ENCODE measurements at places on chromosomes 1 and 21. TPM values are rescaled to one million over a fixed set of nuclear protein-coding genes. Genes with fewer than 3 reads are reported as not detected.

- no peak for DNase-seq
- peak overlapping the region; percentile 92 for H3K4me3 ChIP-seq
- H3K4me1 ChIP-seq = peaks cover 22% of the 10 kb centered on the region
- no peaks in the 10 kb centered on the region for H3K27me3 ChIP-seq
- peaks cover 47% of the 10 kb centered on the region for H3K36me3 ChIP-seq
- H3K27ac ChIP-seq = no peak overlapping the region
These were observed 3.0 kb downstream of the USP1 start for GRCh38 chr1:62439652-62440371.

- no peaks in the 10 kb centered on the region for H3K4me1 ChIP-seq
- no peak for DNase-seq
- H3K27me3 ChIP-seq = peaks cover 4% of the 10 kb centered on the region
- H3K36me3 ChIP-seq = no peaks in the 10 kb centered on the region
- H3K27ac ChIP-seq = no peak overlapping the region
- H3K4me3 ChIP-seq = no peak overlapping the region
These were observed 214.9 kb downstream of the BARHL2 start for GRCh38 chr1:90502194-90502593.

WNT3A gene
- not detected for total RNA-seq

- no peak overlapping the region for H3K27ac ChIP-seq
- no peaks in the 10 kb centered on the region for H3K4me1 ChIP-seq
- DNase-seq = no peak
- H3K4me3 ChIP-seq = no peak overlapping the region
- no peaks in the 10 kb centered on the region for H3K36me3 ChIP-seq
These were observed 267.7 kb upstream of the PROX1 start for GRCh38 chr1:213720032-213720431.

SRSF11 gene
- total RNA-seq = 194 TPM

DNA sequence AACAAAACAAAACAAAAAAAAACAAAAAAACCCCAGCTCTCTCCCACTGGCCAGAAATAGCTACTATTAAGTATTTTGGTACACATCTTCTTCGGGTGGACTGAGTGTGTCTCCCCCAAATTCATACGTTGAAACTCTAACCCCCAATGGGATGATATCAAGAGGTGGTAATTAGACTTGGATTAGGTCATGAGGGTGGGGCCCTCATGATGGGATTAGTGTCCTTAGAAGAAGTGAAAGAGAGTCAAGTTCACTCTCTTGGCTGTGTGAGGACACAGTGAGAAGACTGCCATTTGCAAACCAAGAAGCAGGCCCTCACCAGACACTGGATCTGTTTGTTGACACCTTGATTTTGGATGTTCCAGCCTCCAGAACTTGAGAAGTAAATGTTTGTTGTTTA is 116.9 kb downstream of the NOS1AP start:
- H3K4me1 ChIP-seq = no peaks in the 10 kb centered on the region
- no peaks in the 10 kb centered on the region for H3K36me3 ChIP-seq
- no peak overlapping the region for H3K4me3 ChIP-seq
- DNase-seq = no peak

GRCh38 chr21:39681845-39682244 is 63.1 kb upstream of the IGSF5 start:
- no peak for DNase-seq
- no peak overlapping the region for H3K27ac ChIP-seq
- H3K4me3 ChIP-seq = no peak overlapping the region
- no peaks in the 10 kb centered on the region for H3K36me3 ChIP-seq
- no peaks in the 10 kb centered on the region for H3K27me3 ChIP-seq
- H3K4me1 ChIP-seq = no peaks in the 10 kb centered on the region

- H3K36me3 ChIP-seq = no peaks in the 10 kb centered on the region
- H3K4me1 ChIP-seq = no peaks in the 10 kb centered on the region
- H3K4me3 ChIP-seq = no peak overlapping the region
- no peak overlapping the region for H3K27ac ChIP-seq
These were observed 551.5 kb downstream of the LMO4 start for GRCh38 chr1:87880098-87880760.

DNA sequence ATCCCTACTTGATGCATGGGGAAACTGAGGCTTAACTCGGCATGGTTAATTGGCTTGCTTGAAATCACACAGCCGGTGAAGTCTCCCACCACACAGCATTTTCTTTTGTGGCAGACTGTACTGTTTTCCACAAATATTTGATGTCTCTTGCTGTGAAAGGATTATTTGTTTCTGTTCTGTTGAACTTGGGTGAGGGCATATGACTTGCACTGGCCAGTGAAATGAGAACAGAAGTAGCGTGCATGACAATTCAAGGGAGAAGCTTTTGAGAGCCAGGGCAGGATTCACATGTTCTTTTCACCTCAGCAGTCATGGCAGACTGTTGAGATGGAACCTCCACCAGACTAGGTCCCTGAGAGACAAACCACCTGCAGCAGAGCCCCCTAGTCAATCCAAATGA is 11.7 kb upstream of the AK2 start:
- no peaks in the 10 kb centered on the region for H3K36me3 ChIP-seq
- H3K27ac ChIP-seq = no peak overlapping the region
- H3K4me1 ChIP-seq = peaks cover 17% of the 10 kb centered on the region
- no peak for DNase-seq
- H3K27me3 ChIP-seq = no peaks in the 10 kb centered on the region

DNA sequence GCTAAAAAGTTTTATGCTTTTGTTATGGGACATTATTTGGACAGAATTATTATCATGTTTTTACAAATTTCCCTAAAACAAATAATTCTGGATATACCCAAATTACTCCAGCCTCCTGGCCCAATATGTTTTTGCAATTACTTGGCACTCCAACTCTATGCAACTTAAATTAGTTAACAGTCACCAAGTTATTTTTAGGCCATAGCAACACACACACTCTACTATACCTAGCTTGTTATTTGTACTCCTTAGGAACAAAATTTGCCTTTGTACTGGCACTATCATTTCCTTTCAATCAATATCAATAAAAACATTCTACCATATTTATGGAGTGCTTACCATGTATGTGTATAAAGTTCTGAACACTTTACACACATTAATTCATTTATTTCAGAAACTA is 7.7 kb downstream of the DUSP10 start:
- no peak for DNase-seq
- H3K4me1 ChIP-seq = peaks cover 62% of the 10 kb centered on the region
- H3K36me3 ChIP-seq = peaks cover 56% of the 10 kb centered on the region
- no peak overlapping the region for H3K27ac ChIP-seq
- H3K27me3 ChIP-seq = no peaks in the 10 kb centered on the region

GRCh38 chr1:10529091-10529490 is 54.3 kb downstream of the PEX14 start:
- H3K27me3 ChIP-seq = no peaks in the 10 kb centered on the region
- H3K36me3 ChIP-seq = no peaks in the 10 kb centered on the region
- no peak for DNase-seq
- H3K27ac ChIP-seq = no peak overlapping the region
- peaks cover 23% of the 10 kb centered on the region for H3K4me1 ChIP-seq
- H3K4me3 ChIP-seq = no peak overlapping the region

DNA sequence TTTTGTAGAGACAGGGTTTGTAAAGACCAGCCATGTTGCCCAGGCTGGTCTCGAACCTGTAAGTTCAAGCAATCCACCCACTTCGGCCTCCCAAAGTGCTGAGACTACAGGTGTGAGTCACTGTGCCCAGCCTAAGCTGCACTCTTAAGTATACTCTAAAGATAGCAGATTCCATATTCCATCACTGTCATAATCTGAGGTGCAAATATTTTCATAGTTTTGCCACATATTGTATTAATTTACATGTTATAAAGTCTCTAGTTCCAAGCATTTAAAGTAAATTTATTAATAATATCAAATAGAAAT is 121.3 kb downstream of the HFM1 start:
- H3K4me1 ChIP-seq = no peaks in the 10 kb centered on the region
- H3K36me3 ChIP-seq = no peaks in the 10 kb centered on the region
- no peak for DNase-seq

DNA sequence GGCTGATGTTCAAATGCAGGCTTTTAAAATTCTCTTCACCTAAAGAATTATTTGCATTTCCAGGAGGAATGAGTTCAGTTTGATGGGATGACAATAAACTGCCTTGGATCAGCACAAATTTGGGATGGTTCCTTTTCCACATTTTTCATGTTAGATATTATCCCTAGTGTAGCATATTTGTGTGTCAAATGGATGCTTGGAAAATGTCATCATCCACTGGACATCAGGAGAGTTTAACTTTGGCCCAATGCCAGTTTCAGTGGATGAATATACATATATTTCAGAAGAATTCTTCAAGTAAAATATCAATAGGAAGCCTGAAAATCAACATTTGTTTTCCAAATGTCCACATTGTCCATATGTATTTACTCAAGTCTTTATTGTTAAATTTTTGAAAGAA is 116.5 kb upstream of the COL24A1 start:
- no peak overlapping the region for H3K27ac ChIP-seq
- no peaks in the 10 kb centered on the region for H3K27me3 ChIP-seq
- H3K4me3 ChIP-seq = no peak overlapping the region

CHIA gene
- not detected for total RNA-seq

DNA sequence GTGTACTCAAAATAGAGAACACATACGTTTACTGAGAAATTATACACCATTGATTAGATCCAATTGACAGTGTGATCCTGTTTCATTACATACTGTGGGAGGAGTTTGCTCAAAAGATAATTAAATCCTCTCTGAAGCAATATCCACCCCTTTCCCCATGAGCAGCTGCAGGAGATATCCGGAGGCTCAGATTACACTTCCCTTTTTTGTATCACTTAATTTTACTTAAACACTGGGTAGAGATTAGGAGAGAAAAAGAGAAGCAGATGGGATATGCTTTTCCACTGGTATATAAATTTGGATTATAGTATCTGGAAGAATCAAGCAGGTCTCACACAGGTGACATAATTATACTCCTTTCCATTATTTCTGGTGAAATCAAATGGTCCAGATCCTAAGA is 333.3 kb upstream of the ZRANB2 start:
- no peak for DNase-seq
- H3K36me3 ChIP-seq = no peaks in the 10 kb centered on the region
- no peak overlapping the region for H3K27ac ChIP-seq
- no peak overlapping the region for H3K4me3 ChIP-seq
- no peaks in the 10 kb centered on the region for H3K4me1 ChIP-seq

DNA sequence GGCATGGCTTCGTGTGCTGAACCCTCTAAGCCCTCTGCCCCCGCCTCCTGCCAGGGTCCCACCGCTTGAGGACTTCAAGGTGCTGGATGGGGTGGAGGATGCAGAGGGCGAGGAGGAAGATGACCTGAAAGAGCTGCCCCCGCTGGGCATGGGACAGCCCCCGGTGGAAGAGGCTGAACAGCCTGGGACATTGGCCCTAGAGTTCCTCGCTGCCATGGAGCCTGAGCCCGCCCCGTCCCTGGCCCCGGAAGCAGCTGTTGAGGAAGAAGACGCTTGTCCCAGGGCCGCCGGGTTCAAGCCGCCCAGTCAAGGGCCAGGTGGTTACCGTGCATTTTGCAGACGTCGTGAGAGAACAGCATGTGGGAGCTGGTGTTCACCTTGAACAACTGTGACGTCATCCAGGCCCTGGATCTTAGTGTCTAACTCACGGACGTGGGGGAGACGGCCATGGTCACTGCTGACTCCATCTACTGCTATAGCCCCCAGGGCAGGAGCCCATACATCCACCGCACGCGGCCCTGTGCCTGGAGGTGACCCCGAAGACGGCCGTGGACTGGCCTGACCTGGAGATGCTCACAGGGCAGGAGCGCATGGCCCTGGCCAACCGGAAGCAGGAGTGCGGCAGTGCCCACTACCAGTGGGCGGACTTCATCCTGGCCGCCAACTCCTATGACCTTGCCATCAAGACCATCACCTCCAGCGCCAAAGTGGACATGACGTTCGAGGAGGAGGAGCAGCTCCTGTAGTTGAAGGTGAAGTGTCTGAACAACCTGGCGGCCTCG is 90.1 kb downstream of the PPP1R12B start:
- H3K36me3 ChIP-seq = peaks cover 11% of the 10 kb centered on the region
- H3K4me1 ChIP-seq = no peaks in the 10 kb centered on the region
- no peak for DNase-seq
- no peaks in the 10 kb centered on the region for H3K27me3 ChIP-seq
- H3K4me3 ChIP-seq = no peak overlapping the region

ZP4 gene
- total RNA-seq = not detected

Data from activated CD8-positive, alpha-beta T cell treated with anti-CD3 and anti-CD28 coated beads for 36 hours (primary cell).